ENCODE measurements at places on chromosomes 12 and 14.
A peak's percentile ranks its signal among the peaks of the same experiment; 100 is the strongest.

- no peak for DNase-seq
Measured at GRCh38 chr14:21084998-21085853, 13.2 kb downstream of the ZNF219 start.

GRCh38 chr12:13186302-13186701, 10.2 kb upstream of the EMP1 start:
- no peak for DNase-seq

DNA sequence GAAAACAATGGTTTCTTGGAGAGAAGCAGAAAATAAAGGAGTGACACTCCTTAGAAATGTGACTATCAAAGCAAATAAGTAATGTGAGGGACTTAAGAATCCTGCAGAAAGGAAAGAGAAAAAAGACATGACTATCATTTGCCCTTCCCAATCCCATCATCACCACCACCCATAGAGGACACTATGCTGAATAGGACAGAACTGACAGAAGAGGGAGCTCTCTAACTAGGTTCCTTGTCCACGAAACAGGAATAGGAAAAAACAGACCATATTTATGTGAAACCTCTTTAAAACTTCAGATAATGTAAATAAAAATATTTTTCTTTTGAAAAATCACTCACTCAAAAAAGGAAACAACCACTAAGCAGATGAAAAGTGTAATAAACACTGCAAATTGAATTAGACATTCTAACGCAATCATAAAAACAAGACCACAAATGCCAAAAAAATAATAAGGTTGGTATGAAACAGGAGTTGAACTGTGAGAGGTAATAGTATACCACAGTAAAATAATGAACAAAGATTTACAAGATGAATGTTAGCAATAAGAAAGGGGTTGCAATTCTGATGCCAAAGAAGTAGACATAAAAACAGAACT, 24.1 kb downstream of the KLRD1 start:
- peak; percentile 9 for DNase-seq

DNA sequence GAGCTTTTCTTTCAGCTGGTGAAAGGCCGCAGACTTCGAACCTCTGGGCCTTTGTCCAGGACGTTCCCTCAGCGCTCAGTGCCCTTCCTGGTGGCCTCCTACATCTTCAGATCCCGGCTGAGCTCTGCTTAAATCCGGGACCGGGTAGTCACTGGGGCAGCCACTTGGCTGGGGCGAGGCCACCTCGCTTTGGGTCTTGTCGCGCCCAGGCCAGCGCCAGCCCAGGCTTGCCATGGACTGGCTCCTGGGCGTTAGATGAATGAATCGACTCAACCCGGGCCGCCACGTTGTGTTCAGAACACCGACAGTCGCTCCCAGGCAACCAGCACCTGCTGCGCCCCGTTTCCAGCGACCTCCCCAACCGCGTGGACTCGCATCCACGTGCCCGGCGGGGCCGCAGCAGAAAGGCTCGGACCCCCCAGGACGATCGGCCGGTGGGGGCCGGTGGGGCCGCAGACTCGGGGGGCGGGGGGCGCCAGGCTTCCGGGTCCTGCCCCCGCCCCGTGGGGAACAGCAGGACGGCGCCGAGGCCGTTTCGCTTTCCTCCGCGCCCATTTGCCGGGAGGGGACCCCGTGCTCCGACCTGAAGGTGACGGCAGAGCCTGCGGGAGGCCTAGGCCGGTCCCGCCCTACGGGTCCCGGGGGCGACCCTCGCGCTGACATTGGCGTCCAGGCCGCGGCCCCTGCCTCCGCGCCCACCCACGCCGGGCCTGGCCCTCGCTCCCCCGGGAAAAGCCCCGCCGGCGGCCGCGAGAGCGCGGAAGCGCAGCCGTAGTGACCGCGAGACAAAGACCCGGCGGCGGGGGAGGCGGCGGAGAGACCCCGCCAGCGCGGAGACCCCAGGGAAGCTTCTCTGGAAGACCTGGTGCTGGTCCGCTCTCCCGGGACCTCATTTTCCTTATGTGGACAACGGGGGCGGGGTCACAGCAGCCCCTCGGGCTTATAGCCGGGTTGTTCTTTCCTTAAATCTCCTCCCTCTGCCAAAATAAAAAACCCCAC, 37.3 kb upstream of the RCOR1 start:
- DNase-seq = peak; percentile 62

DNA sequence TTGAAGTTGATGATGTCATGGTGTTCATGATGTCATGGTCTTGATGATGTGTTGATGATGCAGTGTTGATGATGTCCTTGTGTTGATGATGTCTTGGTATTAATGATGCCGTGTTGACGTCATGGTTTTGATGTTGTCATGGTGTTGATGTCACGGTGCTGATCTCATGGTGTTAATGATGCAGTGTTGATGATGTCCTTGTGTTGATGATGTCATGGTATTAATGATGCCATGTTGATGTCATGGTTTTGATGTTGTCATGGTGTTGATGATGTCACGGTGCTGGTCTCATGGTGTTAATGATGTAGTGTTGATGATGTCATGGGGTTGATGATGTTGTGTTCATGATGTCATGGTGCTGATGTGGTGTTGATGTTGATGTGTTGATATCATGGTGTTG, 48.0 kb upstream of the RIMBP2 start:
- DNase-seq = peak; percentile 29

- no peak for DNase-seq
Measured at GRCh38 chr12:1918884-1919236, 408 bp upstream of the CACNA2D4 start.

- DNase-seq = no peak
Measured at GRCh38 chr14:88535149-88535548, 19.7 kb downstream of the PTPN21 start.

GRCh38 chr12:53956914-53957536, 2.3 kb downstream of the HOXC12 start:
- DNase-seq = no peak

GRCh38 chr12:49762468-49762847, 21.1 kb downstream of the TMBIM6 start:
- peak; percentile 22 for DNase-seq

DNA sequence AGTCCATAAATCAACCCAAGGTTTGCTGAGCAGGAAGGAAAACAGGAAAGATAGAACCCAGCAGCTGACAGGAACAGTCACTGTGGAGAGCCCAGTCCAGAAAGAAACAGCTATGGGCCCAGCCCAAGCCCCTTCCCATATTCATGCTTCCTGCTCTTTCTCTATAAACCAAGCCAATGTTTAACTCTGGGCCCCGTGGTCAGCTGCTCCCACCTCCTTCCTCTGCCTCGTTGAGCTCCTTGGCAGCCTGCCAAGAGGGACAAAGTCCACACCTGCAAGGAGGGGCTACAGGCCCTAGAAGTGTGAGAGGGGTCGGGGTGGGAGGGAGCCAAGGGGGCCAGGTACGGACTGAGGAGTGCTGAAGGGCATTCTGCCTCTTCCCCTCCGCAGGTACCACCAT, 10.0 kb downstream of the SLC6A13 start:
- DNase-seq = no peak

- no peak for DNase-seq
Measured at GRCh38 chr12:6748761-6749160, 4.2 kb downstream of the MLF2 start.

- DNase-seq = no peak
Measured at GRCh38 chr14:96648506-96649326, 146.5 kb downstream of the PAPOLA start.

DNA sequence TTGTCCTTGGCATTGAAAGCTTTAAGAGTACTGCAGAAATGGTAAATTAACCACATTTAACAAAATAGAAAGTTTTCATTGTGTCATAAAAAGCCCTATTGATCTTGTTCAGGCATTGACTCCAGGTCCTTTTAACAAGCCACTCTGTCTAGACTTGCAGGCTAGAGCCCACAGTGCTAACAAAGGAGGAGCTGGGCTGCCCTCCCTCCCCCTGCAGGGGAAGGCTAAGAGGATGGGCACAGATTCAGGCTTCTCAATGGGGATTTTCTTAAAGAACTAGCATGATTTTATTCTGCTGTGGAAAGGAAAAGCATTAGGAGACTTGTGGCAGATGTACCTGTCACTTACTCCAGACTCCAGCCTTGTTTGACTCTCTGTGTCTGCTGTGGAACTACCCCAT, 463.6 kb downstream of the NRXN3 start:
- no peak for DNase-seq

- no peak for DNase-seq
Measured at GRCh38 chr12:128474916-128475315, 207.9 kb downstream of the TMEM132C start.

DNA sequence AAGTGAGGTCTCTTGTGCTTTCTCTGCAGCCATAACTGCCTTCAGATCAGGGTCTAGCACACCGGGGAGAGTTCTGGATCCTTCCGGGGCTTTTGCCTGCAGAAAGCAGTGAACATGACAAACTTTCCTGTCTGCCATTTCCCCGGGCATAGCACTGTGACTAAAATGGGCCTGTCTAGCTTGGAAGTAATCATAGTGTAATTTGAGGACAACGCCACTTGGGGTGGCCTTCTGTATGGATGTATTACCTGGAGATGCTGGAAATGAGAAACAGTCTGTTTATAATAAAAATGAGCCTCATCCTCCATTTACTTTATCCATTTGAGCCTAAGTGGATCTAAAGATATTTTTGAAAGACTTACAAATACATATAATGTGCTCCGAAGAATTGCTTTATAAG, 453.7 kb downstream of the VRK1 start:
- DNase-seq = no peak

GRCh38 chr12:6839482-6840201, 1.1 kb upstream of the GNB3 start:
- DNase-seq = no peak

GRCh38 chr14:23751616-23752015, 115.5 kb downstream of the DHRS2 start:
- no peak for DNase-seq

DNA sequence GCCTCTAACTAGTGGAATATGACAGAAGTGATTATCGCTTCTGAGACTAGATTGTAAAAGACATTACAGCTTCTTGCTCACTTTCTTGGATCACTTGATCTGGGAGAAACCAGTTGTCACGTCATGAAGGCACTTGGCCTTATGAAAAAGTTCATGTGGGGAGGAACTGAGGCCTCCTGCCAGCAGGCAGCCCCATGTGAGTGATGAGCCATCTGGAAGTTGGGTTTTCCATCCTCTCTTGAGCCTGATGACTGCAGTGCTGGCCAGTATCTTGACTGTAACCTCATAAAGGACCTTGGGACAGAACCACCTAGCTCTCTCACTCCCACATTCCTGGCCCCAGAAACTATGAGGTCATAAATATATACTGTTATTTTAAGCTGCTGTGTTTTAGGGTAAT, 28.0 kb downstream of the TTLL5 start:
- no peak for DNase-seq

DNA sequence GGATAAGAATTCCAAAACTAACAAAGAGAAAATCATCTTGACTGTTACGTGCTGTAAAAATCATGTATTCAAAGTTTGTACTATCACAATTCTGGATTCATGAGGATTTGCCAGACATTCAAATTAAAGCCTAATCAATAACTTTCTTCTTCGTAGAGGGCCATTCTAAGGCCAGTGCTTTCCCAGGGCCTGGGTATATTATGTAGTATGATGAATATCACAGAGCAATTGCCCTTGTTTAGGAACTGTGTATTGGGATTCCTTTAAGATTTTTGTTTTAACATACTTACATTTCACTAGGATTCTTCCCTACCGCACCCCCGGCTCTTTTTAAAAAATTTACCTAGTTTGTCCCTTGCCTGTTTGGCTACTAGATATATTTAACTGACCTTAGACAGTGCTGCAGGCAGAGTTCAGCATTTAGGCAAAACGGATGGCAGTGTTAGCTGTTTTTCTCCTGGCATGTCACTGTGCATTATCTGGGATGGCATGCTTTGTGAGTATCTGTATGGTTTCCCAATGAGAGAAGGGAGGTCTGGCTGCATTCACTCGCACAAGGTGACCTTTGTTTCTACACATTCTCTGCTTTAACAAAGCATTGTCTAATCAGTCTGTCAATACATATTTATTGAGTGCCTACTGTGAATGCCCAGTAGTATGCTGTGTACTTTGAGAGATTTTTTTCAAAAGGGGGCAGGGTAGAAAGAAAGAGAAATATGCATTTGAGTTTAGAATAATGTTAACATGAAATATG, 63.3 kb downstream of the ERC1 start:
- no peak for DNase-seq

- DNase-seq = no peak
Measured at GRCh38 chr12:2309647-2310046, 256.9 kb downstream of the CACNA1C start.

- peak; percentile 99 for DNase-seq
Measured at GRCh38 chr12:49110464-49111155, at the start of gene LMBR1L. Gene LMBR1L (minus strand): TSS chr12:49110847. CDS start chr12:49110555, 292 bp downstream.

DNA sequence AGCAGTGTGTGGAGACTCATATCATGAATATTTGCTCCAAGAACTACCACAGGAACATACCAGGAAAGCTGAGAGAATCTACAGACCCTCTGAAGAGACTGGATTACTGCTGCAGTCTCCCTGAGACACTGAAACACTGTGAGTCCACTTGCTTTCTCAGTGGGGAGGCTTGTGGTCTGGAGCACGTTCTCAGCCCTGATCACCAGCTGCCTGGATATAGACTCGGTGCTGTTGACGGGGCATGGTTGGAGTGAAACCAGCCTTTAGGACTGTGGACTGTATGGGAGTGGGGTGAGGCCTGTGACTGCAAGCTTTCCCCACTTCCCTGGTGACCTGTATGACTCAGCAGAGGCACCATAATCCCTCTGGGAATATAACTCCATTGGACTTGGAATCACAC, 525.8 kb upstream of the FBXO33 start:
- DNase-seq = no peak

- DNase-seq = no peak
Measured at GRCh38 chr12:49733219-49734017, 7.9 kb upstream of the TMBIM6 start.

GRCh38 chr12:126907900-126908764, 1358.8 kb upstream of the TMEM132C start:
- DNase-seq = peak; percentile 7

DNA sequence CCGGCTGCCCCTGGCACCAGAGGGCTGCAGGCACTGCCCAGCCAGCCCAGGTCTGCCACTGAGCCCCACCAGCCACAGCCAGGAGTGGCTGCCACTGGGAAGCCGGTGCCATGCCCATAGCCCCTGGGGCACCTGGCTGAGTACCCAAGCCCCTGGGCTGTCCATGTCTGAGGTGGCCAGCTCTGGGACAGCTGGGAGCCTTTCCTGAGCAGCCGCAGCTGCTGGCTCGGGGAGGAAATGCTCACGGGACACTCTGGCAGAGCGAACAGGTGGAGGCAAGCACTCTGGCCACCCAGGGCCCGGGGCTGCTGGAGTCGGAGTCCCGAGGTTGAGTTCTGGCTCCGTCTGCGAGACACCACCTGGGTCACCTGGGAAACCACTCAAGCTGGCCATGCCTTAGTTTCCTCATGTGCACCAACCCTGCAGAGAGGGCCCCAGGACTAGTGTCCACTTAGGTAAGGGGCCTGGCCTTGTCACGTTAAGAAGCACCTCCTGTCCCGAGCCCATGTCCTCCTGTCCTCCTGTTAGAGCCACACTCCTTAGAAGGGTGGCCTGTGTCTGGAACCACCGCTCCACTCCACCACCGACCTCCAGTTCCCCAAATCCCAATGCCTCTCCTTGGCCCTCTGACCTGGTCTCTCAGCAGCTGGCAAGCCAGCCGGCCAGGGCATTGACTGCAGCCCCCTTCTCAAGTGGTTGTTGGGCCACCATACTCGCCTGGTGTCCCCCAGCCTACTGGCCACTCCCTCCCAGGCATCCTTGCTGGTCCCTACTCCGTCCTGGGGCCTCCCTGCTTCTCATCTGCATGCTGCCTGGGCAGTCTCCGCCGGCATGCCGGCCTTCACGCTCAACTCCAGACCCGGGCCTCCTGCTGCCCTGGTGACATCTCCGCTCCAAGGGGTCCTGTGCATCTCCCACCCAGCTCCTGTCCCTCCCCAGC, 45.3 kb downstream of the BEGAIN start:
- no peak for DNase-seq

GRCh38 chr12:116380108-116380507, 102.6 kb upstream of the MED13L start:
- DNase-seq = no peak

GRCh38 chr12:112170376-112170775, 45.0 kb downstream of the TRAFD1 start:
- peak; percentile 23 for DNase-seq

Data from activated CD4-positive, alpha-beta T cell treated with anti-CD3 and anti-CD28 coated beads, Interleukin-2, amount 10 ng/mL, durations not matched to agents 7 days and 5 days (primary cell).